ENCODE measurements at places on chromosomes 6 and 20. TPM values are rescaled to one million over a fixed set of nuclear protein-coding genes. Genes with fewer than 3 reads are reported as not detected.

DNA sequence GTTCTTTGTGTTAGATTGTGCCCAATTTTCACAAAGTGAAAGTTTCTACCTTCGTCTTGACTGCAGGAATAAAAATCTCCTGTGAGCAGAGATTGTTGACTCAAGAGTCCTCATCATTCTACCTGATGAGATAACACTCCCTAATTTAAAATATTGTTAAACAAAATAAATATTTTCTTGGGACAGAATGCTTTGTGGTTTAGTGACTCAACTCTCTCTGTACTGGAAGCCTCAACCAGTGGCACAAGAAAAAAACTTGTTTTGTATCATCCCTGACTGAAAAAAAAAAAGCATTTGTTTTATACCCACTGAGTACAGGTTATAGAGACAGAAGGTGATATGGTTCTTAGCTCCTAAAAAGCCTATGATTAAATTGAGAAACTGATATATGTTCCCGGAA, 78.9 kb downstream of the CRYBG1 start:
- H3K4me1 ChIP-seq = no peaks in the 10 kb centered on the region
- no peak for DNase-seq
- peaks cover 60% of the 10 kb centered on the region for H3K27me3 ChIP-seq

GRCh38 chr6:20600831-20601230, 66.6 kb downstream of the CDKAL1 start:
- peaks cover 6% of the 10 kb centered on the region for H3K4me1 ChIP-seq
- no peak for DNase-seq
- no peaks in the 10 kb centered on the region for H3K27me3 ChIP-seq
- no peak overlapping the region for H3K27ac ChIP-seq
- peaks cover under 1% of the 10 kb centered on the region for H3K36me3 ChIP-seq

DNA sequence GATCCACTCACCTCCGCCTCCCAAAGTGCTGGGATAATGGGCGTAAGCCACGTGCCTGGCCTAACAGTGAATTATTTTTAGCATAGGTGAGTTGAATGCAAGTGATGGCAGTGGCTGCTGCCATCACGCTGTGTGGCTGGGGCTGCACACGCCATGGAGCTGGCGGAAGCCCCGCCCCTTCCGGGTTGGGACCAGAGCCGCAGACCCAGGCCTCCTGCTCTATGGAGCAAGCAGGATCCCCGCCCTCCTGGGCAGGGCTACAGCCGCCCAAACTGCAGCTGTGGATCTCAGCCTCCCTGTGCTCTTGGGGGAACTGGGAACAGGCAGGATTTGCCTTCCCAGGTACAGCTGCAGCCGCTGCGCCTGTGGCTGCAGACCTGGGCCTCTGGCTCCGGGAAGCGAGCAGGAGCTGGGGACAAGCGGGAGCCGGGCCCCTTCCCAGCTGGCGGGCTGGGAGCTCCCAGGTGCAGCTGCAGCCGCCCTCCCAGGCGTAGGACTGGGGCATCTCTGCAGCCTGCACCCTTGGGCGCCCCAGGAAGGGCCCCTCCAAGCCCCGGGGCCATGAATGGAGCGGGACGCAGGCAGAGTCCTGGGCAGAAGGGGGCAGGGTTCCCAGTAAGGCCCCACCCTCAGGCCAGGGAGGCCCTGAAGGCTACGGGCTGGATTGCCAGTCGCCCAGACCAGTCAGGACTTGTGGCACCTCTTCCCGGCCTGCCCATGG, 30.9 kb upstream of the SLA2 start:
- DNase-seq = peak; percentile 91
- peak overlapping the region; percentile 66 for H3K27ac ChIP-seq
- no peaks in the 10 kb centered on the region for H3K27me3 ChIP-seq
- peaks cover 7% of the 10 kb centered on the region for H3K4me1 ChIP-seq

SLC12A5 gene
- 1.7 TPM for total RNA-seq

- peak overlapping the region; percentile 84 for H3K4me3 ChIP-seq
- no peak overlapping the region for H3K27ac ChIP-seq
- DNase-seq = no peak
- peaks cover 32% of the 10 kb centered on the region for H3K4me1 ChIP-seq
- H3K27me3 ChIP-seq = peaks cover 81% of the 10 kb centered on the region
Observed at GRCh38 chr6:127119102-127120022, 891 bp downstream of the RSPO3 start.

DNA sequence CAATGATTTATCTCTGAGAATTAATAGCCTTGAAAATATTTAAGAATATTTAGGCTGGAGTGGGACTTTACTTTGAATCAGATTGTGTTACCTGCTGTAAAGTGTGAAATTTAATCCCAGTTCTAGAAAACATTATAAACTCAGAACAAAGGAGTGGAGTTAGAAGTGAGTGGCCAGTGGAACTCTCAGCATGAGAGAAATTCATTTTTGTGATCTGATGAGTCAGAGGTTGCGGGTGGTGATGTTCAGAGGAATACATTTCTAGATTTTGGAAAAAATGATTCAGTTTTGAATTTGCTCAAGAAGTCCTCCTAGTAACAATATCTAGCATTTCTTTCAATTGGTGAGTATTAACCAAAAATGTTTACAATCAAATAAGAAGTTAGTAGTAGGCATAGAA, 167.5 kb downstream of the ZFAND3 start:
- H3K27me3 ChIP-seq = no peaks in the 10 kb centered on the region
- no peak for DNase-seq
- H3K36me3 ChIP-seq = no peaks in the 10 kb centered on the region
- H3K27ac ChIP-seq = peak overlapping the region; percentile 75

- H3K27ac ChIP-seq = no peak overlapping the region
- no peak for DNase-seq
- H3K27me3 ChIP-seq = no peaks in the 10 kb centered on the region
- no peak overlapping the region for H3K4me3 ChIP-seq
- H3K4me1 ChIP-seq = peaks cover 9% of the 10 kb centered on the region
- H3K36me3 ChIP-seq = peaks cover 16% of the 10 kb centered on the region
Observed at GRCh38 chr20:62952968-62953838, 694 bp downstream of the SLC17A9 start.

RBCK1 gene
- total RNA-seq = 103 TPM

SCAND1 gene
- total RNA-seq = 81.4 TPM

IL20RA gene
- total RNA-seq = not detected

DNA sequence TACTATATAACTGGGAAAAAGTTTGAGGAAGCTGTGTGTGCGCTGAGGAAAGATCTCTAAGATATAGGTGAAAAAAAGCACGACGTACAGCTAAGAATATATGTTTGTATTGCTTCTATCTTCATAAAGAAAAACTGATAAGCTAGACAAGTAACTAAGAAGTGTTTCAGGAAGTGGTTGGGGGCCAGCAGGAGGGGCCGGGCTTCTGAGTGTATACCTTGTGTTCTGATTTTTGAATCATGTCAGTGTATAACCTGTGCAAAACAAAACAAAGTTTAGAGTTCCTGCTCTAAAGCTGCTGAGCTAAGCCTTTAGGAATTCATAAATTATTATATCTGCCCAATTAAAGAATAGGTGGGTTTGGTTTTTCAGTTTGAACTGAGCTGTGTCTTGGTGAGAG, 7.9 kb upstream of the OSER1 start:
- H3K27ac ChIP-seq = no peak overlapping the region
- no peak overlapping the region for H3K4me3 ChIP-seq
- H3K27me3 ChIP-seq = no peaks in the 10 kb centered on the region
- DNase-seq = no peak
- H3K4me1 ChIP-seq = peaks cover 16% of the 10 kb centered on the region

ATAT1 gene
- total RNA-seq = 17.3 TPM

GRCh38 chr6:11208854-11209253, 23.6 kb downstream of the NEDD9 start:
- H3K36me3 ChIP-seq = peaks cover 8% of the 10 kb centered on the region
- no peaks in the 10 kb centered on the region for H3K27me3 ChIP-seq
- no peak overlapping the region for H3K4me3 ChIP-seq
- no peak for DNase-seq
- H3K4me1 ChIP-seq = peaks cover 67% of the 10 kb centered on the region

DNA sequence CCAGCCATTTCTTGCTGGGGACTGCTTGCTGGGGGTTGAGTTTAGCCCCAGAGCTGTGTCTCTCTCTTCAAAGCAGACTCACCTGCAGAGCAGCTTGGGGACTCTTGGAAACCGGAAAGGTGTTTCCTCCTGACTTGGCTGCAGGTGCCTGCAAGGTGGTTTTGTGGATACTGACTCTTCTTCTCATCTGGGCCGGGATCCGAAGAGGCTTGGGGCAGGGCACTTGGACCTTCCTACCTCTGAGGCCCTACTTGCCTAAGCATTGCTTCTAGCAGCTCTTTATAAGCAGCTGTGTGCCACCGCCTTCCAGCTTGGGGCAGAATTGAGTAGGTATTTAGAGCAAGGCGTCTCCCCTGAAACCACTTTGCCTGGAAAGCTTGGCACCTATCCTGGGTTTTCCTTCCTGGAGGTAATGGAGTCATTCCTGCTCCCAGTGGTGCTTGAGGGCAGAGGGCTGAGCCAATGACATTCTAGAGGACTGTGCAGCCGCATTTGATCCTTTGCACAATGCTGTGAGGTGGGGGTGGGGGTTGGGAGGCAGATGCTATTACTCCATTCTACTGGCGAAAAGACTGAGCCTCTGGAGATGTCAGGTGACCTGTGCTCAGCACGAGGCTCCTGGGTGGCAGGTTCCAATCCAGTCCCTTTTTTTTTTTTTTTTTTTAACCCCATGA, 3.4 kb upstream of the CTSZ start:
- peak overlapping the region; percentile 98 for H3K27ac ChIP-seq
- peaks cover 36% of the 10 kb centered on the region for H3K4me1 ChIP-seq

PRDM1 gene
- 0.29 TPM for total RNA-seq

DNA sequence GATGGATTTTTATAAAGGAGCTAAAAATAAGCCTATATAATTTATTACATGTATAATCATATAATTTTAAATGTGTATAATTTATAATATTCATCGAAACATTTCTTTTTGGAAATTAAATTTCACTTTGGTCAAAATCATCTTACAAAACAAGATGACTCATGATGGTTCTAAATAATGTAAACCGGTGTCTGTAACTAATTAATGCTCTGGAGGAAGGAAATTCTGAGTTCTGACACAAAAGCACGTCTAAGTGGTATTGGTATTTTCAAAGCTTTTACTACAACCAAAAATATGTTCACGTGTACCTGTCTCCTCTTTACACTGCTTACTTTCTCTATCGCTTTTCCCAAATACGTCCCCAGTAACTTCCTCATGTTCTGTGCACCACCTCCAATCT, 134.1 kb downstream of the MTHFD1L start:
- H3K27me3 ChIP-seq = no peaks in the 10 kb centered on the region
- H3K4me1 ChIP-seq = peaks cover 64% of the 10 kb centered on the region
- peak overlapping the region; percentile 25 for H3K27ac ChIP-seq
- no peak overlapping the region for H3K4me3 ChIP-seq

- no peak overlapping the region for H3K4me3 ChIP-seq
- no peaks in the 10 kb centered on the region for H3K36me3 ChIP-seq
- no peaks in the 10 kb centered on the region for H3K4me1 ChIP-seq
- no peak overlapping the region for H3K27ac ChIP-seq
- no peaks in the 10 kb centered on the region for H3K27me3 ChIP-seq
Observed at GRCh38 chr6:164561656-164562055, 747.7 kb downstream of the C6orf118 start.

- no peak overlapping the region for H3K4me3 ChIP-seq
- no peak overlapping the region for H3K27ac ChIP-seq
- no peak for DNase-seq
- H3K27me3 ChIP-seq = peaks cover 3% of the 10 kb centered on the region
- H3K36me3 ChIP-seq = no peaks in the 10 kb centered on the region
- H3K4me1 ChIP-seq = peaks cover 6% of the 10 kb centered on the region
Observed at GRCh38 chr6:132764370-132764769, 6.7 kb upstream of the VNN2 start.

- DNase-seq = no peak
- H3K27ac ChIP-seq = no peak overlapping the region
- H3K27me3 ChIP-seq = no peaks in the 10 kb centered on the region
- peaks cover 5% of the 10 kb centered on the region for H3K4me1 ChIP-seq
- no peak overlapping the region for H3K4me3 ChIP-seq
Observed at GRCh38 chr6:4446982-4447381, 311.6 kb upstream of the ECI2 start.

DNA sequence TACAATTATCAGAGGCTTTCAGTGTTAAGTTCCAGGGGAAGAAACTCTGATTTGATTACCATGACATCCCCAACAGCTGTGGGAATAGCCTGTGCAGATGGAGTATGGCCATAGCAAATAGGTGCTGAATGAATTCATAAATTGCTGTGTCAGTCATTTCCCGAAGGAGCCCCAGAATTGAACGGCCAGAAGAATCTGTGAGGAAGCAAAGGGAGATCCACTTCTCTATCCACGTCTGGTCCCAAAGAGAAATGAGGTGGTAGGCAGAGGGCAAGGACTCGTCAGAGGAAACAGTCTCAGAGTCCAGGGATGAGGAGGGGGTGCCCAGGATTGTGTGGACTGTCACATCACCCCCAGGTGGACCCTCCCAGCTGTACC, 3.1 kb upstream of the TAF8 start:
- peak overlapping the region; percentile 87 for H3K4me3 ChIP-seq
- H3K27me3 ChIP-seq = no peaks in the 10 kb centered on the region
- peaks cover 61% of the 10 kb centered on the region for H3K4me1 ChIP-seq
- H3K36me3 ChIP-seq = no peaks in the 10 kb centered on the region
- no peak for DNase-seq

GRCh38 chr20:16982091-16982726, 234.1 kb downstream of the OTOR start:
- no peak for DNase-seq
- H3K27ac ChIP-seq = no peak overlapping the region
- H3K4me1 ChIP-seq = no peaks in the 10 kb centered on the region

GRCh38 chr6:15249371-15250019, 3.6 kb downstream of the JARID2 start:
- peak overlapping the region; percentile 82 for H3K4me3 ChIP-seq
- peak overlapping the region; percentile 92 for H3K27ac ChIP-seq
- no peaks in the 10 kb centered on the region for H3K36me3 ChIP-seq

WFDC12 gene
- not detected for total RNA-seq

EBF4 gene
- total RNA-seq = 12.8 TPM

SLC22A7 gene
- not detected for total RNA-seq

GRCh38 chr6:165486183-165487137, 176.6 kb downstream of the PDE10A start:
- H3K27ac ChIP-seq = no peak overlapping the region
- DNase-seq = no peak
- H3K27me3 ChIP-seq = no peaks in the 10 kb centered on the region

GRCh38 chr6:52640170-52640569, 30.7 kb upstream of the TMEM14A start:
- no peaks in the 10 kb centered on the region for H3K27me3 ChIP-seq
- no peak overlapping the region for H3K4me3 ChIP-seq
- peaks cover 9% of the 10 kb centered on the region for H3K4me1 ChIP-seq

SLPI gene
- not detected for total RNA-seq

WFDC5 gene
- not detected for total RNA-seq
